ENCODE measurements at places on chromosomes 1 and 21. TPM values are rescaled to one million over a fixed set of nuclear protein-coding genes. Genes with fewer than 3 reads are reported as not detected.

- DNase-seq = no peak
Measured at GRCh38 chr1:176227579-176227978, 20.5 kb upstream of the COP1 start.

DNA sequence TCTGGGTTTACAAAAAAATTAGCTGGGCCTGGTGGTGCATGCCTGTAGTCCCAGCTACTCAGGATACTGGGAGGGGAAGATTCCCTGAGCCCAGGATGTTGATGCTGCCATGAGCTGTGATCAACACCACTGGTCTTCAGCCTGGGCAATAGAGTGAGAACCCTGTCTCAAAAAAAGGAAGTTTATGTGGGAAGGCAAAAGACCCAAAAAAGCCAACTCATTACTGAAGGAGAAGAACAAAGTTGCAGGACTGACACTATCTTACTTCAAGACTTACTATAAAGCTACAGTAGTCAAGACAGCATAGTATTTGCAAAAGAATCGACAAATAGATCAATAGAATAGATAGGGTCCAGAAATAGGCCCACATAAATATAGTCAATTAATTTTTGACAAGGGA, 9.2 kb upstream of the PTGS2 start:
- no peak for DNase-seq

GRCh38 chr1:193229136-193229535, 42.7 kb upstream of the B3GALT2 start:
- no peak for DNase-seq

DNA sequence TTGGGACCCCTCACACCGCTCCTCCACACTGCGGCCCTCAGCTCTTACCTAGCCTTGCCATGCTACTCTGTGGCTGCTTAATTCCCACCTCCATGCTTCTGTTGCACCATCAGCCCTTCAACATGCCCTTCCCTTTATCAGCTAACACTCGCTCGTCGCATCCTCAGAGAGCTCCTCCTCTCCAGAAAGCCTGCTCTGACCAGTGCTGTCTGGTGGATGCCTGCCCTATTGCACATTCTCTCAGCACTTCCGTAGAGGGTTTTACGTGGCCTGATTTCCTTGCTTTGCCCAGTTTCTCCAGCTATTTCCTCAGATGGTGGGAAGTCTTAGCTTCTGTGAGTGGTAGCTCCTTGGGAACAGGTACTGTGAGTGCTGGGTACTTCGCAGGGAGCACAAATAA, 10.3 kb upstream of the LAD1 start:
- DNase-seq = no peak

GRCh38 chr1:19483261-19483660, 2.1 kb downstream of the CAPZB start:
- DNase-seq = no peak

DNA sequence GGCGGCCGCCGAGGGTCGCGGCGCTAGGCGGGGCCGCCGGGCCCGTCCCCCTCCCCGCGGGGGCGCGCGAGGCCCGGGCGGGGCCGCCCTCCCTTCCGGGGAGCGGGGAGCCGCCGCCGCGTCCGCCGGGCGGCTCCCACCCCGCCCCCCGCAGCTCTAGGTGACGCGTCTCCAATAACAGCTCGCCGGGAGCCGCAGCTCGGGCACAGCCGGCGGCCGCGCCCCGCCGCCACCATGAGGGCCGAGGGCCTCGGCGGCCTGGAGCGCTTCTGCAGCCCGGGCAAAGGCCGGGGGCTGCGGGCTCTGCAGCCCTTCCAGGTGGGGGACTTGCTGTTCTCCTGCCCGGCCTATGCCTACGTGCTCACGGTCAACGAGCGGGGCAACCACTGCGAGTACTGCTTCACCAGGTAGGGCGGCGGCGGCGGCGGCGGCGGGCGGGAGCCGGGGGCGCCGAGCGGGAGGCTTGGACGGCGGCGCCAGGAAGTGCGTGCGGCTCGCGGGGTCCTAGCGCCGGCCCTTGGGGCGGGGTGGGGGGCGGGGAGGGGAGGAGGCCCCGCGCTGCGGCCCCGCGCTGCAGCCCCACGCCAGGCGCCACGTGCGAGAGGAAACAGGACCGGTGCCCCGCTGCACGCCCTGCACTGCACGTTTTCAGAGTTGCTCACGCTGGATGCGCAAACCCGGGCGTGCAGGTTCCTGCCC, at the start of gene SMYD2:
SMYD2 (plus strand) TSS at position 139 of the 699 bp plus-strand sequence; CDS start at position 235, 96 bp downstream.
- DNase-seq = peak; percentile 59

- peak; percentile 84 for DNase-seq
Measured at GRCh38 chr1:212457740-212458338, 25.1 kb downstream of the NENF start.

DNA sequence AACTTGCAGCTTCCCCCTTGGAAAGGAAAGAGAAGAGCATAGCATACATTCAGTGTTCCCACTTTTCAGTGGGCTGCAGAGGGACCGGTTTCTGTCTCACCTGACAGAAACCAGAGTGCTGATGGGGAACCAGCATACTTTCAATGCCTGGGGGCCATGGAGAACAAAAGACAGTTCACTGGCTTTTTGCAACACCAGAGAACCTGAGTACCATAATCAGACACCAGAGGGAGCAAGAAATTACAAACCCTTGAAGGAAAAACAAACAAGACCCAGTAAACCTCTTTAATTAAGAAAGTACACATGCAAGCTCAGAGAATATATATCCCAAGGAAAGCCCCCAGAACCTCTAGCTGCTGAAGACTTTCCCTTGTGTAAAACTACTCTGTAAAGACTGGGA, 51.1 kb downstream of the CSMD2 start:
- peak; percentile 67 for DNase-seq

DNA sequence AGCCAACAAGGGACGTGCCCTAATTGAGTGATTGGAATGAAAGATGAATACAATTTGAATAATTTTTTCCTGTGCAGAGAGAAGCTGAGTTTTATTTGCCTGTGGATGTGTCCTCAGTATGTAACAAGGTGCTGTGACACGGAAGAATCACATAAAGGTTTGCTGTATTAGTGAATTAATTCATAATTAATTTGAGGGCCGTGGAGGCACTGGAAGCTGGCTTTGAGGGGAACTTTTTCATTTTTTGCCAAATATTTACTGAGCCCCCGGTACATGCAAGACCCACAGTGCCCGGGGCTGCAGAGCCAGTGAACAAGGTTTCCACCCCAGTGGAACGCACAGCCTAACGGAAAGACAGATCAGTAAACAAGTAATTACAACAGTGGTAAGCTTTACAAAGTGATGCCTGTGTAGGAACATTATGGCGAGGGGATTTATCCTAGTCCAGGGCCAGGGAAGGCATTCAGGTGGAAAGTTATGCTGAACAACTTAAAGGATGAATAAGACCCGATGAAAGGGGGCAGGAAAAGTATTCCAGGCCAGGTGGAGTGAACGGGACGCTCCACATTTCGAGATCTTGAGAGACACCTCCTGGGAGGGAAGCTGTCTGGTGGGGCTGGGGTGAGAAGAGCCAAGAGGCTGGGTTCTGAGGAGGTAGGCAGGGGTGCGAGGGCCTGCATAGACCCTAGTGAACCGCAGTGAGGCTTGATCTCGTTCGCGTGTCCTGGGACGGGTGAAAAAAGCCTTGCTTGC, 773 bp upstream of the RCC2 start:
- DNase-seq = no peak

Gene DDAH1
- total RNA-seq = 5.5 TPM

Gene RAP1GAP
- 0.95 TPM for total RNA-seq

Gene CLDN17
- total RNA-seq = not detected

Gene CD164L2
- not detected for total RNA-seq
